Activated T-helper 17 cell treated with anti-CD3 and anti-CD28 coated beads, Interleukin-2, amount 50 U/mL, for 72 hours (primary cell): ENCODE measurements at places on chromosomes 12 and 14.
A peak's percentile ranks its signal among the peaks of the same experiment; 100 is the strongest.

GRCh38 chr14:57243320-57243719 lies 25.4 kb downstream of the EXOC5 start:
- ATAC-seq = no peak

- peak; percentile 73 for ATAC-seq
Observed at GRCh38 chr14:69696633-69697557, 70.0 kb upstream of the SRSF5 start.

DNA sequence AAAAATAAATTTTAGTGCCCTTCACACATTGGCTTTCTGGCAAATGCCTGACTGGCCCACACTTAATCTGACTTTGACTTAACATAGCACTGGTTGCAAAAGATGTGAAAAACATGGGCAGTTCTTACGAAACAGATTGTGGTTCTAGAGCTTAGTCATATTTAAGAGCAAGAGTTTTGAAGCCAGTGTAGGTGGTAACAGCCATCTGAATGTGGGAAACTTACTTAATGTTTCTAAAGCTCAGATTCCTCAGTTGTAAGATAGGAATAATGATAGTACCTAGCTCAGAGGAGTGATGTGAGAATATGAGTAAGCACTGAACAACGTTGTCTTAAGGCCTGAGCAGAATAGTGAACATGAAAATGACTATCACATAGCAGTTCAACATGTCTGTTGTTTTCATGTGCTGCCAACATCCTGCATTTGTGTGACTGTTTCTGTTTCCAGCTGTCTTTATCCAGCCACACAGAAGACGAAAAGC lies 262.7 kb downstream of the SYT1 start:
- ATAC-seq = no peak

DNA sequence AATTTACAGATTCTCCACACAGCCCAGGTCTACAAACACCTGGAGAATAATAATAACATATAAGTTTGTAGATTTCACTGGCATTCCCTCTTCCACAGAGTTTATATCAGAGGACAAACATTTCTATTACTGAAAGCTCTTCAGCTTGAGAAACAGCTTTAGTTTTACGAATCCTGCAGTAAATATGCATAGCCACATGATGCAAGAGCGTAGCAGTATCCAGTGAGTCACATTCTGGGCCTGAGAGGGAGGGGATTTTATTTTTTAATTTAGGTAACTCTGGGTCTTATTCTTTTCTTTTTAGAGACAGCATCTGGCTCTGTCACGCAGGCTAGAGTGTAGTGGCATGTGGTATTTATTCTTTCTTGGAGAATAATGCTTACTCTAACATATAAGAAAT lies 1002.8 kb downstream of the TRHDE start:
- no peak for ATAC-seq

DNA sequence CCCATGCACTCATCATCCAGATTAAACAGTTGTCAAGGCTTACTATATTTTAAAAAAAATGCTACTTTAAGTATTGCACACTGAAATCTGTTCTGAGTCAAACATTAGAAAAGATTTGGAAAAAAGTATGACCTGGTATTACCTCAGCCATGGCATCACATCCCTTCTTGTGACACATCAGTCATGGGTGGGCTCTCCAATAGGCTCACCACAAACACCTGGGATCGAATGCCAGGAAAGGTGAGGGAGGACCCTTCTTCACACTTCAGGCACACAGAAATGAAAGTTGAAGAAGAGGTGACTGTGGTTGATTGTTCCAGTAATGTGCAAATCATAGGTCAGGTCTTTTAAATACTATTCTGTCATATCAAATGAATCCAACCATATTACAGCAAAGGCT lies 36.6 kb upstream of the GZMB start:
- peak; percentile 5 for ATAC-seq

DNA sequence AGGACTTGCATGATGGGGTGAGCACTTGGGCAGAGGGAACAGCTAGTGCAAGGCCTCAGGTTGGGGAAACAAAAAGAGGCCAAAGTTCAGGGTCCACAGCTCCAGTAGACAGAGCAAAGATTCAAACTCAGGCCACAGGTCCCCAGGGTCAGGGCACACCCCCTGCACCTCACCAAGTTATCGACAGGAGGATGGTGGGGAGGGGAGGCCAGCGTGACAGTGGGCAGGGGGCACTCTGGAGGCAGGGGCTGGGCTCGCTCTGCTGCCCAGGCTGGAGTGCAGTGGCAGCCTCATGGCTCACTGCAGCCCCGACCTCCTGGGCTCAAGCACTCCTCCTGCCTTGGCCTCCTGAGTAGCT lies 32.4 kb upstream of the ULK1 start:
- no peak for ATAC-seq

GRCh38 chr12:53213348-53213747 lies 6.3 kb upstream of the ITGB7 start:
- peak; percentile 55 for ATAC-seq

DNA sequence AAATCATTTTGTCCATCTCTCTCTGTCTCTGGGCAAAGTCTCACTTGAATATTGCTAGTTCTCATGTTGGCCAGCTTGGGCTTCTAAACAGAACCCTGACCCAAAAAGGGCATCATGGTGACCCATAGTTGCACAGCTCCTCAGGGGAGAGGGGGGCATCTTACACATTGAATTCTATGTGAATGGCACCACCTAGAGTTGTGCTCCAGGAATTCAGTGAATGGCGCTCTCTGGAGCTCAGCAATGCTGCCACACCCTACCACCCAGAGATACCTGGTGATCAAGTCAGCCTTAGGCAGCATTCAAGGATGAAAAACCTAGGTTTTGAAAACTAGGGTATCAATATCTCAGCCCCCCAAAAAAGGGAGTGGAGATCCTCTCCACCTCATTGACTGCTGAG lies 50.6 kb downstream of the SMUG1 start:
- ATAC-seq = no peak

- ATAC-seq = no peak
Observed at GRCh38 chr12:110289044-110289710, 8.1 kb downstream of the ATP2A2 start.

- ATAC-seq = no peak
Observed at GRCh38 chr12:46649433-46649832, 176.4 kb downstream of the SLC38A4 start.

DNA sequence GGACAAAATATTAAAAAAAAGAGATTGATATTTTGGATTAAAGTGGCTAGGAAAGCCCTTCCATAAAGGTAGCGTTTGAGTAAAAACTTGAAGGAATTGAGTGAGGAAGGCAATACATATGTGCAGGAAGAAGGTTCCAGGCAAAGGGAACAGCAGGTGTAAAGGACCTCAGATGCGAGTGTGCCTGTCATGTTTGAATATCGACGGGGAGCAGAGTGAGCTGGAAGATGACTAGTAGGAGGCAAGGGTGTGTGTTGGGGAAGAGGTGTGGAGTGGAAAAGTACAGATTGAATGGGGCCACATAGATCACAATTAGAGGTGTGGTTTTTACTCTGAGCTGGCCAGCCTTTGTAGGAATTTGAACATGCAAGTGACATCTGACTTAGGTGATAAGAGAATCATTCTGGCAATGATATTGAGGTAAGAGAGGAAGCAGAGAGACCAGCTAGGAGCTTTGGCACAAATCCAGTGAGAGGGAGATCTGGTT lies 15.0 kb upstream of the FBXO33 start:
- peak; percentile 33 for ATAC-seq

DNA sequence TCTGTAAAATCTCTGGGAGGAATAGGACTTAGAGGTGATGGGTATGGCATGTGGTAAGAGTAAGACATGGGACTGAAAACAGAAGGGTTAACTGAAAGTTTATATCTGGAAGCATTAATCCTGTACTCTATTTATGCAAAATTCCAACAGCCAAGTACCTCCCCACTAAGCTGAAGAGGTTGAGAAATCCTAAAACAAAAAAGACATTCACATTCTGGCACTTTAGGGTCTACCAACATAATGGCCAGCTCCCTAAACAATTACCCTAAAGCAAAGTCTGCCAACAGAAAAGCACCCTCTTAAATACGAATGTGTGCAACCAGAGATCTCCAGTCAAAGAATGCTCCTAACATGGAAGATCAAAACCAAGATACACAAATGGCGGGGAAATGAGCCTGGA lies 87.4 kb downstream of the GTF2A1 start:
- no peak for ATAC-seq

- ATAC-seq = no peak
Observed at GRCh38 chr12:118743896-118744700, 237.2 kb upstream of the SRRM4 start.

GRCh38 chr12:84507956-84508850 lies 404.4 kb downstream of the SLC6A15 start:
- ATAC-seq = no peak

GRCh38 chr14:105118646-105119407 lies 49.7 kb downstream of the JAG2 start:
- ATAC-seq = no peak

DNA sequence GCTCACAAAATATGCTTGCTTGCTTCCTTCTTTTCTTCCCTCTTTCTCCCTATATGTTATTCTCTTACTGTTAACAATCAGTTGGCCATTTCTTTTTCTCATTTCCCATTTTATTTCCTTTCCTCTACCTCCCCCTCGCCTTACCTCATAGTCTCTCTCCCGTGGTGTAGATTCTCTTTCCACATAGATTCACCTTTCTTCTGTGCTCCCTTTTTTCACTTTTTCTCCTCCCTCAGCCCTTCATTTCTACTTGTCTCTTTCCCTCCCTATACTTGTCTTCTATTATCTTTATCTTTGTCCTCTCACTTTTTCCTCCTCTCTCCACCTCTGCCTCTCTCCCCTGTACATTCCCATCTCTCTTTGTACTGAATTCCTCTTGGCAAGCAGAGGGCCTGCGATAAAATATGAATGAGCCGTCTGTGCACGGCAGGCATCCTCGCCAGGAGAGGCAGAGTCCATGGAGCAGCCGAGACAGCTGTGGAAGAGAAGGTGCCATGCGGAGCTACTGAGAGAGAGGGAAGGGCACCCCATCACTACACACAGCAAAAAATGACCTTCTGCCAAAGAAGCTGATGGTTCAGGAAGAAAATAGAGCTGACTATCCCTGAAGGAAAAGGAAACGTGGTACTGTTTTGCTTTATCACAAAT lies 12.1 kb downstream of the C14orf93 start:
- no peak for ATAC-seq

- no peak for ATAC-seq
Observed at GRCh38 chr12:99920353-99920960, 64.3 kb downstream of the ANKS1B start.

DNA sequence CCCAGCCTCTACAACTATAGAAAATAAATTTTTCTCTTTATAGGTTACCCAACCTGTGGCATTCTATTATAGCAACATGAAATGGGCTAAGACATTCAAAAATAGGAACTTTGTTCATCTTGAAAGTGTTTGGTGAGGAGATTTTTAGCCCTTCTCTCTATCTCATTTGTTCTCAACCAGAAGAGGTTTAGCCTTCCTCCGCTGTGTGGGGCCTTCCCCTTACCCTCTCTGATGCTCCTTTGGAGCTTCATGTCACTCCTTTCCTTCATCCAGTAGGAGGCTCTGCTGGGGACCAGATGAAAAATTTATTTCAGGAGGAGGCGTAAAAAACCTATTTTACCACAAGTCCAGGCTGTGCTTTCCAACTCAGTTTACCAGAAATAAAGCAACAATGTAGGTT lies 94.1 kb downstream of the RTN1 start:
- no peak for ATAC-seq

GRCh38 chr12:43381879-43382278 lies 170.1 kb downstream of the ADAMTS20 start:
- no peak for ATAC-seq

- ATAC-seq = no peak
Observed at GRCh38 chr14:75566752-75567151, 11.7 kb upstream of the FLVCR2 start.

GRCh38 chr12:68673788-68674187 lies 13.0 kb upstream of the NUP107 start:
- peak; percentile 61 for ATAC-seq

GRCh38 chr12:124318278-124319020 lies 23.6 kb downstream of the RFLNA start:
- ATAC-seq = no peak

DNA sequence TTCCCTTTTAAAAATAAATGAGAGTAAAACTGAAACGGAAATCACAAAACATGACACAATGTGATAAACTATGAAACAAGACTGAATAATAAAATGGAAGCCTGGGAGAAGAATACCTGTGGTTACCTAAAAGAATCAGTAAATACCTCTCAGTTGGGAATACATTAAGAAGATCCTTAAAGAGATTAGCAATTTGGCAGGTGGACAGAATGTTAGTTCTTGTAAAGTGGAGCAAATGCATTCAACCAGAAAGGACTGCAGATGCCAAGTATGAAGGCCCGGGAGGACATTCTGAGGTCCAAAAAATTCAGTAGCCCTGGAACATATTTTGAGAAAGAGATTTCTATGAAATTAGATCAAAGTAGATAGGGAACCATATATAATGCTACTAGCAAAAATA lies 861.3 kb upstream of the SEL1L start:
- no peak for ATAC-seq

DNA sequence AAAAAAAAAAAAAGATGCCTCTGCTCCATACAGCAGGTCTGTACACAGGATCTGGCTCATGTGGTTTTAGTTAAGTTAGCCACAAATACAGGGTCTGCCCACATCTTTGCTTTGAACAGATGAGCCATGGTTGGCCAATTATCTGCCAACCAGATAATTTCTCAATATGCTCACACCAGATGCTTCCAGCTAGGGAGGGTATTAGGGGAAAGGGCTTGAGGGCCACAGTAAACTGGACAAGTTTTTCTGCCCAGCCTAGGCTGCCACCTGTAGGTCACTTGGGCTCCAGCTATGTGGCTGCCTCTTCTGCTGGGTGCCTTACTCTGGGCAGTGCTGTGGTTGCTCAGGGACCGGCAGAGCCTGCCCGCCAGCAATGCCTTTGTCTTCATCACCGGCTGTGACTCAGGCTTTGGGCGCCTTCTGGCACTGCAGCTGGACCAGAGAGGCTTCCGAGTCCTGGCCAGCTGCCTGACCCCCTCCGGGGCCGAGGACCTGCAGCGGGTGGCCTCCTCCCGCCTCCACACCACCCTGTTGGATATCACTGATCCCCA lies 776 bp downstream of the RDH5 start:
- no peak for ATAC-seq

GRCh38 chr12:118325081-118325480 lies 47.6 kb downstream of the TAOK3 start:
- ATAC-seq = no peak

DNA sequence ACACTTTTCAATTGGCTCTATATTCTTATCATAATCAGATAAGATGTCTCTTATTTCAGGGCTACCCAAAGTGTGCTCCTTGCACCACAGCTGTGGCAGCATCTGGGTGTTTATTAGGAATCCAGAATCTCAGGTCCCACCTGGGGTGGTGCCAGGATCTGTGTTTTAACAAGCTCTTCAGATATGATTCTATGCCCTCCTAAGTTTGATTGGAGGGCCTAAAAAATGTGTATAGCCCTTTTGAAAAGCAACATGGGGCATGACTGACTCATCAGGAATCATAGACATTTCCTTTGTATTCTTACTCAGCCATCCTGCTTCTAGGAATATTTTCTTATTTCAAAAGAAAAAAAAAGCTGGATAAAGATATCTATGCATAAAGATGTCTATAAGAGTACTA lies 103.1 kb downstream of the HELB start:
- ATAC-seq = no peak

- ATAC-seq = no peak
Observed at GRCh38 chr12:88153959-88154358, 11.9 kb downstream of the TMTC3 start.
